ENCODE measurements at places on chromosomes 1 and 21.

DNA sequence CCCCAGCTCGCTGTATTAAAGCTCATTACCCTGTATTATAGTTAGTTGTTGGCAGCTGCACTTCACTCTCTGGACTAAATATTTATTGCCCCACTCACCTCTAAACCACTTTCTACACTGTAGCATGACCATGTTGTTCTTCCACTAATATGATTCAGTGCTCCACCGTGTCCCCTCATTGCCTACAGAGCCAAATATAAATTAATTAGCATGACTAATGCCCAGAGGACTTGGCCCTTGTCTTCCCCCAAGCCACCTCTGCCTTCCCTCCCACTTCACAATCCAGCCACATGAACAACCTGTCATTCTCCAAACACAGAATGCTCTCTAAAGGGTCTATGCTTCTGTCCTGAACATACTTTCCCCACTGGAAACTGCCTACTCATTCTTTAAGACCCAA is 276.5 kb downstream of the PLPP3 start:
- no peak for DNase-seq

- DNase-seq = no peak
Measured at GRCh38 chr21:28537371-28538079, 455.2 kb downstream of the LTN1 start.

DNA sequence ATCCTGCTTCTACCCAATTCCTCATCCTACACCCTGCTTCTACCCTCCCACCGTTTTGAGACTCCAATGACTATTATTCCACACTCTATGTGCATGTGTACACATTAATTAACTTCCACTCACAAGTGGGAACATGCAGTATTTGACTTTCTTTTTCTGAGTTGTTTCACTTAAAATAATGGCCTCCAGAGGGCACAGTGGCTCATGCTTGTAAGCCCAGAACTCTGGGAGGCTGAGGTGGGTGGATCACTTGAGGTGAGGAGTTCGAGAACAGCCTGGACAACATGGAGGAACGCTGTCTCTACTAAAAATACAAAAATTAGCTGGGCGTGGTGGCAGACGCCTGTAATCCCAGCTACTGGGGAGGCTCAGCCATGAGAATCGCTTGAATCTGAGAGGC is 464.8 kb downstream of the PTBP2 start:
- no peak for DNase-seq

GRCh38 chr1:15742339-15742801 is at the start of gene TMEM82:
TMEM82 (plus strand) TSS chr1:15742499; CDS start chr1:15742560, 61 bp downstream.
- no peak for DNase-seq

- no peak for DNase-seq
Measured at GRCh38 chr21:26888256-26888655, 43.0 kb upstream of the ADAMTS1 start.

DNA sequence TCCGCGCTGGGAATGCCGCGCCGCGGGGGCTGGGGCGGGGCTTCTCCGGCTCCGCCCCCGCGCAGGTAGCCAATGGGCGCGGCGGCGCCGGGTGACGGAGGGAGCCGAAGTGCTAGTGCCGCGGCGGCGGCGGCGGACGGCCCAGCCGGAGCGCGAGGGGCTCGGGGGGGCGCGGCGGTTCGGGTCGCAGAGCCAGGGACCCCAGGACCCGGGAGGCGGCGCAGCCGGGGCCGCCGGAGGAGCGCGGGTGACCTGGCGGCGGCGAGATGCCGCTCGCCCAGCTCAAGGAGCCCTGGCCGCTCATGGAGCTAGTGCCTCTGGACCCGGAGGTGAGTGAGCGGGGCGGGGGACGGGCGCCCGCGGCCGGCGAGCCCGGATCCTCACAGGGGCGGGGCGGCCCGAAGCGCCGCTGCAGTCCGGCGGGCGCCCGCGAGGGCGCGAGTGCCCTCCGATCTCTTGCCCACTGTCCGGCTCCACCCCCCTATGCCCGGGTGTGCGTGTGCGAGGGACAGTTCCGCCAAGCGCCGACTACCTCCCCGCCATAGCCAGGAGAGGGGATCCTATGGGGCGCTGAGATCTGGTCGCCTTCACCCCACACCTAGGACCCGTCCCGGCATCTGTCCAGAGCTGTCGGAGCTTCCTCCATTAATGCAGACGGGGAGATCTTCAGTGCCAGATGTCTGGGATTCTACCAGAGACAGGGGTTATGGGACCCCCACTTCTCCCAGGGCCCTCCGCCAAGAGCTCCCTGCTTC is at the start of gene RPS6KA1:
RPS6KA1 (plus strand) TSS at position 107 of the 755 bp plus-strand sequence; CDS start at position 267, 160 bp downstream.
- peak; percentile 65 for DNase-seq

DNA sequence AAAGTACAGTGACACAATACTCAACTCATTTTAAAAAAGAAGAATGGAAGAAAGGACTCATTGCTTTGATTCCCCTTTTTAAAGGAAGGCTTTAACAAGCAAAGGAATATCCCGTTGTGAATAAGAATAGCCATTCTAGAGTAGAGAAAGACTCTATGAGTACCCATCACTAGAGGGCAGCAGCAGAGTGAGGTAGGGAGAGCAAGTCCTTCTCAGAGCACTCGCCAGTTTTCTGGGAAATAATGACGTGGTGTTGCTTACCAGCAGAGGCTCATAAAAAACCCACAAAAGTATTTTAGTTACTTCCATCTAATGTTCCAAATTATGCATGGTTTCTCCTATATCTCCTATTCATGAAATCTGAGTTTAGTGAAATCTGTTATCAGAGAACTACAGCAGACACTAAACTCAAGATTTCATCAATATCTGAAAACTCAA is 74.6 kb downstream of the USP24 start:
- DNase-seq = peak; percentile 66

DNA sequence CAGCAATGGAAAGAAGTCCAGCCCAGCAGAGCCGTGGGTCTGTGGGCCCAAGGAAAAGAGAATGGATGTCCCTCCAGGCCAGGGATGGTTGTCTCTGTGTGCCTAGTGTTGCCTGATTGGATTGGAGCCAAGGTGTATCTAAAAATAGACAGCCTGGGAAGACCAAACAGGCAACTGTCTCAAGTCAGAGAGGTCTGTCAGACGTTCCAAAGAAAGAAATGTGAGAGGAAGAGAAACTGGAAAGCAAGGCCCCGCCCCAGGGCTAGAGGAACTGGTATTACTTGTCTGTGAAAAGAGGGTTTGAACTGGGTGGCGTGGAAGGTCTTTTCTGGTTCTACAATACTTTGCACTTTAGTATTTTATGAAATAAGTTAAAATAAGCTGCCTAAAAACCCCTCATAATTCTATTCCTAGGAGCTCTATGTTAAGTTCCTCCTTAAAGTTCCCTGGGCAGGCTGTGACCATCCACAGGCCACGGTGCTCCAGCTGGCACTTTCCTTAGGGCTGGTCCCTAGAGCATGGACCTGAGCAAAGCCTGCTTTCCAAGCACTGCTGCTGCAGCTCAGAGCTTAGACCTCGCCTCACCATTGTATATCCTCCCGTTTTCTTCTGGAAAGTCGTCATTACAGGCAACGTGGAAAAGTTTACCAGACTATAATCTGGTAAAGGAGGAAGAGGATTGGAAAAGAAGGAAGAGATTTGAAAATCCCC is 151.6 kb downstream of the DISC1 start:
- DNase-seq = no peak

GRCh38 chr1:43932786-43933385 is 715 bp upstream of the ARTN start:
- DNase-seq = no peak

GRCh38 chr1:202567738-202568137 is 142.5 kb downstream of the SYT2 start:
- no peak for DNase-seq

- no peak for DNase-seq
Measured at GRCh38 chr1:75125161-75125726, 8.9 kb upstream of the LHX8 start.

- no peak for DNase-seq
Measured at GRCh38 chr1:53552981-53553733, 94.0 kb downstream of the DMRTB1 start.

DNA sequence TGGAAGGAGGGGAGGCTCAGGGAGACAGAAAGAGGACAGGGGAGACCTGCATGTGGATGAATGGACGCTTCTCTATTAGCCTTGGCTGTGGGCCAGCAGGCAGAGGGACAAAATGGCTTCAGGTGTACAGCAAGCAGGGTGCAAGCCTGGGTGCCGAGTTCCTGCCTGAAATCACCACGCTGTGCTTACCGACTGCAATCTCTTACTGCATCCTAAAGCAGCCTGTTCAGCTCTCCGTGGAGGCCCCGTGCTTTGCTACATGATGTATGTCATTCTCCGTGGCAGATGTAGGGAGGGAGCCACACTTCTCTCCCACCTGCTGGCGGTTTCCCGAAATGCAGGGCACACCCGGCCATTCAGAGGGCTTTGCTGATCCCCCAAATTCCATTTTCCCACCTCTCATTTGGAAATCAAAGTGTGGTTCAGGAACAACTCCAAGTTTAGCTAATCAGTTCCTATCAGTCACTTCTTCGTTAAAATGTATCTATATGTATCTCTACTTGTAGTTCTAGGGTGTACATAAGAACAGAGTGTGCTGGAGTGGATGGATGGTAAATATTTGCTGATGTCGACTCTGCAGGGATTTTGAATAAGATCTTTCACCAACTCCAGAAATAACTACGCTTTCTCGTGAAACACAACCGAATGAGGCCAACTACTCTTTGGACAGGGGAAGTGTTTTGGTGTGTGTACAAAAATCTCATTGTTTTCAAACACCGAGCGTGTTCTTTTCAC is 122.3 kb upstream of the BACE2 start:
- DNase-seq = no peak

DNA sequence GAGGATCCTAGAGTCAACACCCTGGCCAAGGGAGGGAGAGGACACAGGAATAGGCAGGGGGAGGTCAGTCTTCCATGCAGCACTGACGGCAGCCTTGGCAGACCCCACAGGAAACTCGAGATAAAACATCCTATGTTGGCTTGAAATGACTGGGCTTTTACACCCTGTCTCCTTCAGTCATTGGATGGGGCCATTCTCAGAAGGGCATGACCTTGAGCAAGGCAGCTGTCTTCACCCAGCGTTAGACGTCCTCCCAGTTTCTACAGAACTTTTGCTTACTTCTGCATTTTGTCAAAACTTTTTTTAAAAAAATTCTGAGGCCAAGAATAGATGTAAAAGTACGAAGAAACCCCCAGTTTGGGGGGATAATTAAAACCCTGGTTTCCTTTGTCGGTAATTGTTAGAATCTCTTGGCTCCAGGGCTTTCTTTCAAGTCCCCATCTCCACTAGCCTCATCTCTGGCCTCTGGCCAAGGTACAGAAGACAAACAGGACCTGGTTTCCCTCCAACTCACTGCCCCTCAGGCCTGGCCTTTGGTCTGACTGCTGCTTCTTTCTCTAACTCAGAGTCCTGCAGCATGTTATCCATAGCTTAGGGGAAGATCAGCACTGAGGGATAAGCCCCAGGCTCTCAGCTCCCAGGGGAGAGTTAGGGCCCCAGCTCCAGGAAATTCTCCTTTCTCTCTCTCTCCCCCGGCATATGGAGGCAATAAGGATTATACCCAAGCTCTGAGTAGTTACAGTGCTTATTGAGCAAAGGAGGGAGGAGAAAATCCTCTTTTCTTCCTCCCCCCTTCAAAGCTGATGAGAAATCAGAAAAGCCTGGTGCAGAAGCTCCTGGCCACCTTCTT is 51.6 kb upstream of the KCND3 start:
- no peak for DNase-seq
